ENCODE measurements at places on chromosomes 1 and 21.

GRCh38 chr1:155892796-155893195 is 18.4 kb downstream of the RIT1 start:
- no peak for DNase-seq

DNA sequence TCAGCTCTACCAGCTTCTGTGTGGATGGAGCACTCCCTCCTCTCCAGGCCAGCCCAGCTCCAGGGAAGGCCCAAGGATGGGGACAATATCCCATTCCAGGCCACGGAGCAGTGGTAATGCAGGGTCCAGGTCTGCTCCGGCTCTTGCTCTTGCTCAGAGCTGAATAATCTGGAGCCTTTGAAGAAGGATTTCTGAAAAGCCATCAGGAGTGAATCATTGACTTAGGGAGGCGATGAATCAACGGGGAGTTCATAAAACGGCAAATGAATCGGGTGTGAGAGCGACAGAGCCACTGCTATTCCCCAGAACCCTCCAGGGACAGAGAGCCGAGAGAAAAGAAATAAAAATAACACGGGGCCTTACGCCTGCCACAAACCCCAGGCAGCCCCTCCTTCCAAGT is 7.7 kb downstream of the POU3F1 start:
- no peak for DNase-seq

DNA sequence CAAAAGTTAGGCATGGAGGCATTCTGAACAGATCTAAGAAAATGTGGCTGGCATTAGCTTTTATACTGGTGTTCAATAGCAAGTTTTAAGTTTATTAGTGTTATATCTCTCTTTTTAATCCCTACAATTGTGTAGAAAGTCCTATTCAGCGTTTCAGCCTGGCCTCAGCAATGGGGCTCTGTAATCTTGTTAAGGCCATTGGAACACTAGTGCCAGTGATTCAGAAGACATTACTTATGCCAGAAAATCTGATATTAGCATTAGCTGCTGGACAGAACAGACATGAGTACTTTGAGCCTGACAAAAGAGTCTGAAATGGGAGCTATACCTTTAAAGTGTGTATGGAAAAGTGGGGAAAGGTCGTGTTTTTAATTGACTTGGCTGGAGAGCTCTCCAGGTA is 167.0 kb downstream of the NEGR1 start:
- DNase-seq, result no peak

DNA sequence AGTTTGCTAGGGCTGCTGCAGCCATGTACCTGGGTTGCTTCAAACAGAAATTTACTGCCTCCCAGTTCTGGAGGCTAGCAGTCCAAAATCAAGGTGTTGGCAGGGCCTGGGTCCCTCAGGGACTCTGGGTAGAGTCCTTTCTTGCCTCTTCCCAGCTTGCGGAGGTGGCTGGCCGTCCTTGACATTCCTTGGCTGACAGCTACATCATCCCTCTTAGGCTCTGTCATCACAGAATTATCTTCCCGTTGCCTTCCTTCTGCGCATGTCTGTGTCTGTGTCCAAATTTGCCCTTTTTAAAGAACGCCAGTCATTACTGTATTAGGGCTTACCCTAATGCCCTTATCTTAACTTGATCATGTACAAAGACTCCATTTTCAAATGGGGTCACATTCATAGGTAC is 37.6 kb upstream of the PGBD5 start:
- no peak for DNase-seq

GRCh38 chr1:66339944-66340343 is 194.0 kb upstream of the SGIP1 start:
- DNase-seq, result no peak

DNA sequence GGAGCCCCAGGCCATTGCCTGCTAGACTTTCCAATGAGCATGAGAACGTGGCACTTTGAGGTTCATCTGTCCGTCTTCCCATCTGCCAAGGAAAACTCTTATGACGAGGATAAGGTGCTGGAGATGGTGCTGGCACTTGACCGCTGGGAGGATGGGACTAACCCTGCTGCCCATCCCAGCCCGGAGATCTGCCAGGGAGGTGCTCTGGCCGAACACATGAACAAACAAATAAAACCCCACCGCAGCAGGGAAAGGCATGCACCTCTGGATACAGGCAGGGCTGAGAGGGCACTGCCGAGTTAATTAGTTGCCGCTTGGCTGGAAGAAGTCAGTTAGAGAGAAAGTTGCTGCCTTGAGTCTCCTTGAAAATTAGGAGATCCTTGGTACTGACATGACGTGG is 308.4 kb downstream of the AJAP1 start:
- DNase-seq, result no peak

- peak; percentile 80 for DNase-seq
Observed at GRCh38 chr1:117013309-117013858, 11.8 kb downstream of the CD101 start.

DNA sequence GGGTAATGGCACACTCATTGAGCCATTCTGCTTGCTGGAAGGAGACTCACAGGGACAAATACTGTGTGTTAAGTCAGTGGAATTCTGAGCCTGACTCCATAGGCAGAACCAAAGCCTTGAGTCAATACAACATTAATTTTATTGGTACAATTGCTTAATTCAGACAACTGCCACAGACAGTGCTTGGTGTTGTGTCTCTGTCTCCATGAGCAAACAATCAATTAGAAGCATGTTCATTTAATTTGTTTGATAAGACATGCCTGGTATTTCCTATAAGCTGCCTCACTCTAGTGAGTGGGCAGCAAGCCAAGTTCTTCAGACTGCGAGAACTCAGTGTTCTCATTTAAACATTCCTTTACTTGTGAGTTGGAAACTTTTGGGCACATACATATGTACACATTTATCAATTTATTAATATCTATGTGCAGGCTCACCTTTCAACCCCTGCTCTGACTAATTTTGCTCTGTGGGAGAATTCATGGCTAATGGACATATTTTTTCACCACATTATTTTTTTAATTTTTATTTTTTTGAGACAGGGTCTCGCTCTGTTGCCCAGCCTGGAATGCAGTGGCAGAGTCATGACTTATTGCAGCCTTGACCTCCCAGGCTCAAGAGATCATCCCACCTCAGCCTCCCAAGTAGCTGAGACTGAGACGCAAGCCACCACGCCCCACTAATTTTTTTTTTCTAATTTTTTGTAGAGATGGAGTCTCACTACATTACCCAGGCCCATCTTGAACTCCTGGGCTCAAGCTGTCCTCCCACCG is 4.5 kb upstream of the SRSF10 start:
- no peak for DNase-seq

GRCh38 chr1:87644579-87645190 is 316.0 kb downstream of the LMO4 start:
- DNase-seq, result no peak

DNA sequence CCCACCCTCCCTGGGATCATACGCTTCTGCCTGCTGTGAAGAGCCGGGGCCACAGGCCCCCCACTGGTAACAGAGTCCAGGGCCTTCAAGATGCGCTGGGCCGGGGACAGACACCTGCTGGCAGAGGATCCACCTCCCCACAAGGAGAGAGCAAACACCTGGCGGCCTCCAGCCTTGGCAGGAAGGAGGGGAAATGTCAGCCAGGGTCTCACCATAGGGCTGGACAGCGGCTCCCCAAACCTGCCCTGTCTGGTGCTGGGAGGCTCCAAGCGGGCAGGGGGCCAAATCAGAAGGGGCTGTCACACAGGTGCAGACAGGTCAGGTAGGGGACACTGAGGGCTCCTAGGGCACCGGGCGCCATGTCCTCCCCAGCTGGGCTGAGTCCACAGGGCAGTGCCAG is 58.9 kb downstream of the KCNAB2 start:
- DNase-seq, result no peak

DNA sequence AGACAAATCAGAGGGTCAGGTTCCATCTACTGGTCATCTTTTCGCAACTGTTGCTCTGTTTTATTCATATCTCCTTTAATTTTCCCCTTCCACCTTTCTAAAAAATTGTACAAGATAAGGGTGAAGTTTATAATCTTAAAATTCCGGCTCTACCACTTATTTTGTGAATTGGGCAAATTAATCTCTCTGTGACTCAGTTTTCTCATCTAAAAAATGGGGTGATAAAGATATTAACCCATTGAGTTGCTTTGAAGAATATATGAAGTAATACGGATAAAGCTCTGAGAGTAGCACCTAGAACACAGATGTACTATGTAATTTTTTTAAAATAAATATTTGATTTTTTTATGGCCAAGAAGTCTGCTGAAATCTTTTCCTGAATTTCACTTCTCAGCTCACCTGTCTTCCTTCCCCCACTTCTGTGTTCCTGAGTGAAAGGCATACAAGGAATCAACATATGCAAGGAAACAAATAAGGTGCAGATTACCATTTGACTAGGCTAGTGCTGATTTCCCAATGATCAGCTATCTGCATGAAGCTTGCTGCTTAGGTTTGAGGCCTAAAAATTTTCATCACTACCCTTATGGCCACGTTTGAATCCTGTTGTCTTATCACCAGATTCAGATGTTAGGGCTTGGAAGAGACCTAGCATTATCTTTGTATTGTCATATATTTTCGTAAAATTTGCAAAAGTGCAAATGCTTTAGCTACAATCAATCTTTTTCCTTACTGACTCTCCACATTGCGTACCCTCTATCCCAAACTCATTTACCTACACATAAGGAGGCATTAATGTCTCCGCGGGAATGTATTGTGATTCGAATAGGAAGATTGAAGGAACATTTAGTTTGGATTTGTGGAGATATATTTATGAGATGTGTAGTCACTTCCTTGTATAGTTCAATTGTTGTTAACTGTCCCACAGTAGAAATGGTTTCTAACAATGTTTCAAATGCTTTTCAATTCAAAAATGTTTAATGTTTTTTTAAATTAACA is 718.3 kb upstream of the PTBP2 start:
- DNase-seq, result peak; percentile 1

GRCh38 chr1:167442854-167443565 is 75.3 kb downstream of the CD247 start:
- no peak for DNase-seq

- no peak for DNase-seq
Observed at GRCh38 chr1:152078831-152079441, 9.9 kb downstream of the TCHHL1 start.

GRCh38 chr1:52037402-52037814 is 3.8 kb upstream of the KTI12 start:
- no peak for DNase-seq

DNA sequence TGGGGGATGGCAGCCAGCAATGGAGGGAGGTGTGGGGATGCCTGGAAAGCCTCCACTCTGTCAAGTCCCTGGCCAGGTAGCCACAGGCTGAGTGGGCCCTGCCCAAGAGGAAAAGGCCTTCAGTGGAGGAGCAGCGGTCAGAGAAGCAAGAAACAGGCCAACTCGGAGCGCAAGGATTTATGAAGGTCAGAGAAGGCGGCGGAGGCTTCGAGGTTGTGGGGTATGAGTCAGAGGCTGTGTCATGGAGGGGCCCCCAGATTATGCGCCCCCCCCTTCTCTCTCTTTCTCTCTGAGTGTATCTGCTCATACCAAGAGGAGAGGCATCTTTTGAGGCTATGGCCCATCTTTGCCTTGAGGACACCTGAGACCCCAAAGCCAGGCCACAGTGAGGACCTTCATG is 99.5 kb downstream of the CASZ1 start:
- DNase-seq, result no peak

DNA sequence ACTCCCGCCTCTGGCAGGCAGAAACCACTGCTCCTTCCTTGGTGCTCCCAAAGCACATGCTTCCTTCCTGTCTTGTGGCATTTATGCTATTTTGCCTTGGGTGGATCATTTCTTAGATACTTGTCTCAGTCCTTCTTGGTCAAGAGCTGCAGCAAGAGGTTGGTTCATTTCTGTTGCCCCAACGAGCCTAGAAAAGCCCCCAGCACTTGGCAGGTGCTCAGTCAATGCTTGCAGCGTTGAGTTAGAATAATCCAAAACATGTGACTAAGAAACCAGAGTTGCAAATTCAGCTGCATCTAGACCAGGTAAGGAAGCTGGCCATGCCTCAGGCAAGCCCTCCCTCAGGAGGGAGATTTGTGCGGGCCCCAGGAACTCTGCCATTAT is 42.4 kb upstream of the TENT5C start:
- no peak for DNase-seq

DNA sequence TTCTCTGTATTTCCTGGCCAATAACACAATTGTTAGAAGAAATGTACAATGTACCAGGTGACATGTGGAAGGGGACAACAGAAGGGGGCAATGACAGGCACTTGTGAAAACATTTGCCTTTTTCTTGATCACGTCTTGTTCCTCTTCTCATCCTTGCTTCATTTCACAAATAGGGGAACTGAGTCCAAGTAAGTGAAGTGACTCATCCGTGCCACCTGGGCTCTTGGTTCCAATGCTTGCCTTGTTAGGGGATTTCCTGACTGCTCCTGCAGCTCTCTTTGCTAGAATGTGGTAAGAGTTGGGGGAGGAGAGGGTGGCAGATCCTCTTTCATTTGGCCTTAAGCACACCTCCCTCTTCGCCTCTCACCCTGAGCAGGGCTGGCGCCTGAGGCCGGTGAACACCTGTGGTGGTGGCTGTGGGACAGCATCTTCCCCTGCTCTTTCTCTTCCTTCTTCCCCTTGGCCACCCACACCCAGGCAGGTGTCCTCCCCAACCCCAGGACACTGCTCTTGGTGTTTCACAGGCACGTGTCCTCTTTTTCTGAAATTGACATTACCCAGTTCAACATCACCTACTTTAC is 2.2 kb upstream of the RHEX start:
- DNase-seq, result no peak

GRCh38 chr1:96990136-96990535 is 268.6 kb downstream of the PTBP2 start:
- no peak for DNase-seq

DNA sequence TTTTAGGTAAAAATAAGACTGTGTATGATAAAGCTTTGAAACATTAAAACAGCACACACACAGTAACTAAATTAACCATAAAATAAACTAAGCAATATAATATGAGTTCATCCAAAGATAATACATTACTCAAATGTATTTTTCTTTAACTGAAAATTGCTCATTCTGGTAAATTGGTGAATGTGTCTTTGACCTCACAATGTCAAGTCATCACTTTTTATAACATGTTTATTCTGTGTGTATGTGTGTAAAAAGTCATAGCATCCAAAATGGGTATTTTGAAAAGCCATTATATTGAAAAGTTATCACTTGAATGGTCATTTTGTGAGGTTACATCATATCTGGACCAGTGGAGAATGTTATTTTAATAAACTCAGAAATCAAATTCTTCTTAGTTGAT is 724.6 kb downstream of the ADGRL2 start:
- no peak for DNase-seq

DNA sequence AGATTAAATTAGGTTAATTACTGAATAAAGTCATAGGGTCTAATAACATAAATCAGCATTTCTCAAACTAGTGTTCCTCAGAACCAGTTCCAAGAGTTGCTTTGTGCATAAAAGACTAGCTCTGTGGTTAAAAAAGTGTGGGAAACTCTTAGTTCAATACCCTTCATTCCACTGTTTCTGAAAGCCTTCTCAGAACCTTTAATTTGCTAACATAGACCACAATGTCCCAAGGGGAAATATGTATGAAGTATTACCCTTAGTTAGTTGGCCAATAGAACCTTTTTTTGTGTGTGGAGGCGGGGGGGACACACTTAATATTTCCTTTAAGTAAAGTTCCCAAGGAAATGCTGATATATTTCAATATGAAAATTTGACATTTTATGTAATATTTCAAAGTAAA is 20.4 kb downstream of the ODF2L start:
- no peak for DNase-seq

- DNase-seq, result no peak
Observed at GRCh38 chr1:5993556-5994491, 1.6 kb upstream of the NPHP4 start.

All from ELF-1 (cell line).